SK-MEL-5 (cell line): ENCODE measurements at places on chromosomes 6 and 20.
A peak's percentile ranks its signal among the peaks of the same experiment; 100 is the strongest.

DNA sequence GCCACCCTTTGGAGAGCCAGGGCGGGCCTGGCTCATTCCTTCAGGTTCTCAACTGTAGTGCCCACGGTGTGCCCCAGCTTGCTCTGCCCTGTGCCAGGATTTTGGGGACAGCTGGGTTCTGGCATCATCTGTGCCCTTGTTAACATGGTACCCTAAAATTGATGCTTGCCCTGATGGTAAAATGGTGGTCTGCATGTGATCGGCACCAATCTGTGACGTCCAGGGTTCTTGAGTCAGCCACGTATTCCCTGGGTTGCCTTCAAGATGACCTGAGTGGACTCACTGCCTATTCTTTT lies 31.2 kb upstream of the APCDD1L start:
- no peak for DNase-seq

GRCh38 chr20:58713801-58714339 lies 21.3 kb downstream of the NPEPL1 start:
- no peak for DNase-seq

DNA sequence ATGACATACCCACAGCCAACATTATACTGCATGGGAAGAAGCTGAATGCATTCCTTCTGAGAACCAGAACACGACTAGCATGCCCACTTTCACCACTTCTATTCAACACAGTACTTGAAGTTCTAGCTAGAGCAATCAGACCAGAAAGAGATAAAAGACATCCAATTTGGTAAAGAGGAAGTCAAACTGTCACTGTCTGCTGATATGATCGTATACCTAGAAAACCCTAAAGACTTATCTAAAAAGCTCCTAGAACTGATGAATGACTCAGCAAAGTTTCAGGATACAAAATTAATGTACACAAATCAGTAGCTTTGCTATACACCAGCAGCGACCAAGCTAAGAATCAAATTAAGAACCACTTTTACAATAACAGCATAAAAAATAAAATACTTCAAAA lies 60.5 kb downstream of the EYS start:
- DNase-seq = no peak

DNA sequence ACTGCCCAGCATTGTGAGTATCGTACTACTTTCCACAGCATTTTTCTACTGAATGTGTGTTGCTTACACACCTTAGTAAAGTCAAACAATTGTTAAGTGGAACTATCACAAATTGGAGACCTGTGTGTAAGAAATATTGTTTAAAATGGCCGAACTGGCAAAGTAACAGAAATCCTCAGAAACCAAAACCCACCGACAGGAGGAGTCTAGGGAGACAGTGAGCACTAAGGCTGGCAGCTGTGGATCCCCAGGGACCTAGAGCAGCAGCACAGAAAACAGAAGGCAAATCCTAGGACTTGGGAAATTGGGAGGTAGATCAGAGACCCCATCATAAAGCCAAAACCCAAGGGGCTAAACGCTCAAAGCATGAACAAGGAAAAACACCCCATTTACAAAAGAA lies 69.9 kb downstream of the SESN1 start:
- DNase-seq = peak; percentile 68

- DNase-seq = peak; percentile 92
Measured at GRCh38 chr20:40251284-40251932, 437.6 kb downstream of the MAFB start.

DNA sequence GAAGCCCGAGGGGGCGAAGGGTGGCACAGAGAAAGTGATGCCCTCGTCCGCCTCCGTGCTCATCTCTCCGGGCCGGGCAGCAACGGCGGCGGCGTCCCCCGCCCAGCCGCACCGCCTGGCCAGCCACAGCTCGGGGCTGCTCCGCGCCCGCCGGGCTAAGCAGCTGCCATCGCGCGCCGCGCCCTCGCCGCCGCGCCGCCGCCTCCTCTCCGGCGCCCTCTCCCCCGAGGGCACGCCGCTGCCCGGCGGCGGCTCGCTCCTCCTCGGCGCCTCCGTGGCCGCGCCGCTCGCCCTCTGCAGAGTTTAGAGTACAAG lies 225 bp downstream of the MAP3K5 start:
- no peak for DNase-seq

DNA sequence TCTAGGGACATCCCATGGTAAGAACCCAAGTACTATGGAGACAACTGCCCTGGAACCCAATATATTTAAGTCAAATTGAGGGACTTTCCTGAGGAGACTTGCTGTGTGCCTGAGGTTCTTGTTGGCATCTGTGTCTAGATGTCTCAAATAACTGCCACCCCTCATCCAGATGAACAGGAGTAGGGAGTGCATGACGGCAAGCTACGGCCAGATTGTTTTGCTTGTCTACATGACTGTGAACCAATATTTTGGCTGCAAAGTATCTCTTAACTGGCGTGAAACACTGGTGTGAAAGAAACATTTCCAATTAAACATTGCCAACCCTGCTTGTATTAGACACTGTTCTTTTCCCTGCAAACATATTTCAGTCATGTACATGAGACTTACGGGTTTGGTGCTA lies 52.4 kb upstream of the SIM1 start:
- no peak for DNase-seq

DNA sequence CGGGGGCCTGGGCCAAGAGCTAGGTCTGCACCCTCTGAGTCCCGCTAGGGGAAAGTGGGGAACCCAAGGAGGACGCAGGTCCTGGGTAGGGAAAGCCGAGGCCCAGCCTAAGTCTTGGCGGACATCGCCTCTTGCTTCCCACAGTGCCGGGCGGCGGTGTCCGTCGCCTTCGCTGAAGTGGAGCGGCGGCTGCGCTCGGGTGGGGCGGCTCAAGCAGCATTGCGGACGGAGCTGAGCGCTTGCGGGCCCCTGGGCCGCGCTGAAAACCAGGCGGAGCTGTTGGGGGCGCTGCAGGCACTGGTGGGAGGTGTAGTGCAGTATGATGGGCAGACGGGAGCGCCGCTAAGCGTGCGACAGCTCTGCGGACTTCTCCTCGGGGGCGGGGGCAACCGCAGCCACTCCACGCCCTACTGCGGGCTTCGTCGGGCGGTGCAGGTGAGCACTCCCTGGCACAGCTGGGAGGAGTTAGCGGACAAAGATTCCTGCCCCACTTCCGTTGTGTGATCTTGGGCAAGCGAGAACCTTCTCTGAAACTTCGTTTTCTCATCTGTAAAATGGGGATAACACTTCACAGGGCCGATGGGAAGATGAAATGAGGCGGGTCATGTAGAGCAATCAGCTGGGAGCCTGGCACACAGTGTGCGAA lies 4.2 kb downstream of the PRSS16 start:
- peak; percentile 96 for DNase-seq

- no peak for DNase-seq
Measured at GRCh38 chr6:41822021-41822420, 34.5 kb downstream of the TOMM6 start.

DNA sequence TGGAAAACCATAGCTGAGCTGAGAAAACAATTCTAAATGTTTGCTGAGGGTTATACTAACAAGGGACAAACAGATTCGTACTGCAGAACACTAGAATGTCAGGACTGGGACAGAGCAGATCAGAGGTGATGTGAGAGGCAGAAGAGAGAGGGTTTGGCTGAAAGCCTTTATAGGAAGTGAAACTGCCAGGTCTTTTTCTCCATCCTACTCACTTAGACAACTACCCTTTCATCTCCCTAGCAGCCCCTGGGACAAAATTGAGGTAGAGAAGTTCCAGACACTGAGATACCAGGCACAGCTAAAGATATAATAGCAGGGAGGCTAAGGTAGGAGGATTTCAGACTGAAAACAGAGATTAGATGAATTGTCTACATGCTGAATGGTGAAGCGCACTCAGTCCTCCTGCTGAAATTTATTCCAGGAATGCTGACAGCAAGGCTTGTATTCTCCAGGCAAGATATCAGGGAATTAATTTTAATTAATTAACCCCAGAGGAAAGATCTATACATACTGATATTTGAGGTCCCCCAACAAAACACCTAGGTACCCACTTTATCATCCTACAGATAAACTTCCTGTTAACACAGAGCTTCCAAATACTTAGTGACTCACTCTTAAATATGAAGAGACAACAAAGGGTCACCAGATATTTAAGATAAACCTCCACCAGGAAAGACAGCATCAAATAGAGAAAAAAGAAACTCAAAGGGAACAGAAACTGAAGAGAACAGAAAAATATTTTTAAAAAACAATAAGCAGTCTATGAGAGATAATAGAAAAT lies 12.6 kb upstream of the EIF2S2 start:
- DNase-seq = no peak

DNA sequence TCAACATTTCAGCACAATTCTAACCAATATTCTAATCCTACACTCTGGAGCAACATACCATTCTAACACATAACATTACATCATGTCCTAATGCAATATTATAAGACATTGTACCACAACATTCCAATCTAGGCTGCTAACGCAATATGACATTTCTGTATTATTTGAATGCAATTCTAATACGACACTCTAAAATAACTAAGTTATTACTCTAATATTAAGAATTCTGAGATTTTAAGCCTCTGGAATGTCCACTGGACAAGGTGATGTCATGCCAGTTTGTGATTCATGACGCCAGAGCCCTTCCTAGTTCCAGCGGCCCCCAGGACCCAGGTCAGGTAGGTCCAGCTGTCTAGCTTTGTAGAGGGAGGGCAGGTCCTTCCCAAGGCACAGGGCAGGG lies 69.7 kb upstream of the SIRPA start:
- no peak for DNase-seq

- DNase-seq = no peak
Measured at GRCh38 chr20:44110816-44111568, 76.0 kb downstream of the JPH2 start.

DNA sequence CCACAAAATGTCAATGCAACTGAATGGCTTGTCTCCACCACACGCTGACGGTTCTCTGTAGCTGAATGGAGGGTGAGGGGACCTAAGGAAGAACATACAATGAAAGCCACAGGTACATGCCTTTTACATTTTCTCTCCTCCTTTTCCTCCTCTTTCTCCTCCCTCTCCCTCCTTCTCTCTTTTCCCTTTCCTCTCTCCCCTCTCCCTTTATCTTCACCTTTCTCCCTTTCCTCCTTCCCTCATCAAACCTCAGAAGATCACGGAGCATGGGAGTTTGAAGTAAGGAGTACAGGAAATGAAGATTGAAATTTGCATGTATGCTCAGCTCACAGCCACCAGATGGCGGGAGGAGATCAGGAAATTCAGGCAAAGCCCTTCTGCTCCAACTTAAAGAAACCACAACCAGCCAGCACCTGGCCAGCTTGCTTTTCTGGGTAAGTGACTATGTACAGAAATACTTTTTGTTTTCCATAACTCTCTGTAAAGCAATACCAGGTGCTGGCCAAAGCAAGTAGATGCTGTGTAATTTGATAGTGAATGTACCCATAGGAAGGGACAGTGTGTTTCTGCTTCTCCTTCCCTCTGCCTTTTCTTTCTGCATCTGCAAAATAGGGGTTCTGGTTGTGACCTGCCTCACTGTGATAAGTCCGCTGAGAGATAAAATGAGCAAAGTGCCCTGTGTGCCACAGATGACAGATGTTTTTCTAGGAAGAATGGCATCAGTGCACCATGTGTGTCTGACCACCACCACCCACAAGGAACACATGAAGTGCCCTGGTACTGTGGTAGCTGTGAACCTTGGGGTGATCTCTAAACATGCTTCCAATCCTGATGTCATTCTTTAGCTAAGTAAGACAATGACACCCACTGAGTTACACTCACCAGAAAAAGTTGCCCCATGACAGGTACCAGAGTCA lies 18.6 kb upstream of the FOXO3 start:
- DNase-seq = peak; percentile 79

- peak; percentile 24 for DNase-seq
Measured at GRCh38 chr6:43772681-43773049, 2.7 kb downstream of the VEGFA start.

DNA sequence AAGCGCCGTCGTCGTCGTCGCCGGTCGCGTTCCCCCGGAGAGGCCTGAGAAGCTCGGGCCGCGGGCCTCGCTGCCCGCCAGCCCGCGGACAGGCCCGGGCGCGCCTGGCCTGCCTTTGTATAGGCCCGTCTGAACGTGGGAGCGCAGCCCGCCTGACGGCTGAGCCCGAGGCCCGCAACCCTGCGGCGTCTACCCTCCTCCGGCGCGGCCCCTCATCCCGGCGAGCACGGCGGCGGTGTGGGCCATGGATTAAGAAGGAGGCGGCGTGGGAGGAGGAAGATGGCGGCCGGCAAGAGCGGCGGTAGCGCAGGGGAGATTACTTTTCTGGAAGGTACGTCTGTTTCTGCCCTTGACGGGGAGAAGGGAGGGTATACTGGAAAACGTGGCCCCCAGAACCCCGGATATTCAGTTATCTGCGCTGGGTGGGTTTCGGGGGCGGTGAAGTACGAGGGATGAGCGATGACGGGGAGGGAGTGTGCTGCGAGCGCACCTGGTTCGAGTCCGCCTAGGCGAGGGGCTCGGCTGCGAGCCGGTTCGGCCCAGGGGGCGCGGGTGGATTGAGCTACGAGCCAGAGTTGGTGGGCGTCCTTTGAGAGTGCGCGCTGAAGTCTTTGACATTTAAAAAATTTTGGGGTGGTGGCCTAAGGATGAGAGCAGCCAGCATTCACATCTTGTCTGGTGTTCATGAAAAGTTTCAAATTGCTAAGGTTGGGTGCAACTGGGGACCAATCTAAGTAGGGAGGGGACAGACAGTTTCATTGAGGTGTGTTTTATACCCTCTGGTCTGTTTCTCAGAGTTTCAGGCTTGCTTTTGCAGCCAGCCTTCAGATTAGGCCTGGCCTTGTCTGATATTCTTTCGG lies 796 bp downstream of the SENP6 start:
- DNase-seq = peak; percentile 19

- no peak for DNase-seq
Measured at GRCh38 chr20:17438436-17439039, 92.6 kb downstream of the BFSP1 start.

DNA sequence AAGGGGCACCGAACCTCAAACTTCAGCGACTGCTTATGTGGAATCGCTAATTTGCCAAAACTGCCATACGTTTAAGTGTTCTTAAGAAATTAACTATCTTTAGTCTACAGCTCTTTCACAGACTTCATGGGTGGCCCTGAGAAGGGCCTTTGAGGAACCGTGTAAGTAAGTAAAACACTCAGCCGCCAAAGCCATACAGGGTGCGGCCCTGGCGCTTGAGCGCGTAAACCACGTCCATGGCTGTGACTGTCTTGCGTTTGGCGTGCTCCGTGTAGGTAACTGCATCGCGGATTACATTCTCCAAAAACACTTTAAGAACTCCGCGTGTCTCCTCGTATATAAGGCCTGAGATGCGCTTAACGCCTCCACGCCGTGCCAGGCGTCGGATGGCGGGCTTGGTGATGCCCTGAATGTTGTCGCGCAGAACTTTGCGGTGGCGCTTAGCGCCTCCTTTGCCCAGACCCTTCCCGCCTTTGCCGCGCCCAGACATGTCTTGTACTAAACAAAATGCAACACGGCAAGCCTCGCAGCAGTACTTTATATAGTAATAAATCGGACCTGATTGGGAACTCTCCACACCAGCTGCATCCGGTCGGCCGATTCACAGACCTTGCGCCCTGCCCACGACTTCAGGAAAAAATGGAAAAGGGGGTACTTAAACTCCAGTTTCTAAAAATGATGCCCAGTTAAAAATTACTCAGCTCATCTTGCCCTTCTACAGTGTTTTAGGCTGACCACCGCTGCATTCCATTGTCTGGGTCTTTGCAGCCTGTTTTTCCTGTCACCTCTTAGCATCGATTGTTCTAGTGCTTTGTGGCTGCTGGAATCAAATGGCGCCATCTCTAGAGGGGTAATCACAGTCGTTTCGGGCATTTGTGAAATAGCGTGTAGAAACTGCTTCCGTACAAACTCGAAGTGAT lies 38.9 kb downstream of the OR2B2 start:
- DNase-seq = no peak

GRCh38 chr6:143536461-143536865 lies 24.9 kb upstream of the FUCA2 start:
- DNase-seq = peak; percentile 9
